Cortex of kidney (tissue), 1 donor: ENCODE measurements at places on chromosomes 3 and 15.

- DNase-seq, result no peak
Observed at GRCh38 chr3:48217449-48217848, 5.8 kb upstream of the CAMP start.

DNA sequence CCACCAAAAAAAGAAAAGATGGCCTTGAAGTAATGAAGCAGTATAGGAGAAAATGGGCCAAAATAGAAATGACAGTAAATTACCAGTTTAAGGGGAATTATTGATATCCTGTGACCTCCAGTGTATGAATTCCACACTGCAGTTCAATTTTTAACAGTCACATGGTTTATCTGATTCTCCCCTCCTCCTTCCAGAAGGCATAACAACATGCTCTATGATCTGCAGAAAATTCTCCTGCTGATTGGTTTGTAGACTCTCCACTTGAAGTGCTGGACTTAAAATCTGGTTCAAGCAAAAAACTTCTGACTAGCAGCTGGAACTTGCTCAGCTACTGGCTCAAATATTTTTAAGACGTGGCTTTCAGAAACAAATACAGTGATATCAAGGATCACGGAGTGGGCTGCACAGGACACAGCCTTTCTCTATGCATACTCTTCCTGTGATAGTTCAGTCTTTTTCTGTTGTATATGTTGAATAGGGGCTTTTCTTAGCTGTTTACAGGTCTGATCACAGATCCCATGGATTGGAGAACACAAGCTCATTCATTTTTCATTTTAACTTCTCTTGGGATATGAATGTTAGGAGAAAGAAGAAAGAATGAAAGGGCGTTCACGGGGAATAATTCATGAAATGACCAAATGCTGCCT, 211.5 kb downstream of the LSAMP start:
- DNase-seq, result no peak

DNA sequence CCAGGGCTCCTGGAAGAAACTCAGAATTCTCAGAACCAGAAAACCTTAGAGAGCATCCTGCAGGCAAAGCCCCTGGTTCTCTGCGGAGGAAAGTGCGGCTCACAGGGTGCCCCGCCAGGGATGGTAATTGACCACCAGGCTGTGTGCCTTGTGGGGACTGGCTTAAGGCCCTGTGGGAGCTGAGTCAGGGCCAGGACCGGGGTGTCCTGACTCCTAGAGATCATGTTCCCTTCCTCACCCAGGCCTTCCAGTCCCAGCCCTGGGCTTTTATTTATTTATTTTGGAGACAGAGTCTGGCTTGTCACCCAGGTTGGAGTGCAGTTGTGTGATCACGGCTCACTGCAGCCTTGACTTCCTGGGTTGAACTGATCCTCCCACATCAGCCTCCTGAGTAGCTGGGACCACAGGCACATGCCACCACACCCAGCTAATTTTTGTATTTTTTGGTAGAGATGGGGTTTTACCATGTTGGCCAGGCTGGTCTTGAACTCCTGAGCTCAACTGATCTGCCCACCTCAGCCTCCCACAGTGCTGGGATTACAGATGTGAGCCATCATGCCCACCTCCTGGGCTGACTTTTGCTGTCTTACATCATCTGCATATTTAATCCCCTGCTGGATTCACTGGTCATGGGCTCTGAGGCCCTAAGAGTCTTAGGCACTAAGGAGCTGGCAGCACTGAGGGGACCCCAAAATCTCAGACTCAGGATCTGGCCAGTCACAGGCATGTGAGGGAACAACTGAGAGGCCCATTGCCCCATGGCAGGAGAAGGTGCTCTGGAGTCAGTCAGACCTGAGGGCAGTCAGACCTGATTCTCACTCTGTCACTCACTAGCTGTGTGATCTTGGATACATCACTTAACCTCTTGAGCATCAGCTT, 20.4 kb upstream of the LAMP3 start:
- DNase-seq, result no peak

DNA sequence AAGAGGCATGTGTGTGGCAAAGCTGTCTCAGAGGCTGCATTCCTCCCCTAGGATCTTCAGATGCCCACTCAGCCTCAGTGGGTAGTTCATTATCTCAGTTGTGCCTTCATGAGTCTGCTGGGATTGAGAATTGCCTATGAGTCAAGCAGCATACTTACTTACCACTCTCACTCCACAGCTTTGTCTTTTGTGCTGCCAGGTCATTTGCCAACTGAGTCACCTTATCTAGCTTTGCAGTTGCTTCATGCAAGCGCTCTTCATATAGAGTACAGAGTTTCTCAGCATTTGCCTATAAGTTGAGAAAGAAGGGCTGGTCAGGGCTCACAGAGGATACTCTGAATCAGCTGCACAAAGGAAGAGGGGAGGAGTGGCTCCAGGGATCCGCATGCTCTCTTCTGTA, 89.5 kb downstream of the MYH15 start:
- no peak for DNase-seq
